Stimulated activated CD4-positive, alpha-beta T cell treated with anti-CD3 and anti-CD28 coated beads, Interleukin-12 subunit alpha, Interleukin-12 subunit beta, amount 100 ng/mL, for 4 hours (primary cell): ENCODE measurements at places on chromosomes 13 and 19.

- no peak for DNase-seq
Observed at GRCh38 chr13:31949486-31949885, 82.1 kb upstream of the FRY start.

DNA sequence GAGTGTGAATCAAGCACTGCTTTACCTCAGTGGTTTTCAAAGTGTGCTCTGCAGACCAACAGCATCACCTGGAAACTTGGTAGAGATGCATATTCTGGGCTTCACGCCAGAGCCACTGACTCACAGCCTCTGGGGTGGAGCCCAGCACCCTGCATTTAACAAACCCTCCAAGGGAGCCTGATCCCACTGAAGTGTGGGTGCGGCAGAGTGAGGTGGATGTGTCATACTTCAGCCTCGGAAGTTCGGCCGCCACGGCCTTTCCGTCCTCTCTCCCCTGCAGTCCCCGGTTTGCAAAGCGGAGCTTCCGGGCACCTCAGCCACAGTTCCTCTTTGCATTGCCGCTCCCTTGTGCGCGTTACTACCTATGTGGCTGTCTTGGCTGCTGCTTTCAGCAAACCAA is 33.3 kb upstream of the MICU2 start:
- no peak for DNase-seq

GRCh38 chr13:99977334-99977911 is 4.2 kb upstream of the ZIC2 start:
- no peak for DNase-seq

- no peak for DNase-seq
Observed at GRCh38 chr13:99883805-99884204, 87.8 kb downstream of the ZIC5 start.

GRCh38 chr13:72342364-72342763 is 385.1 kb downstream of the MZT1 start:
- DNase-seq, result no peak

GRCh38 chr19:41341669-41342490 is 11.8 kb downstream of the TGFB1 start:
- no peak for DNase-seq

DNA sequence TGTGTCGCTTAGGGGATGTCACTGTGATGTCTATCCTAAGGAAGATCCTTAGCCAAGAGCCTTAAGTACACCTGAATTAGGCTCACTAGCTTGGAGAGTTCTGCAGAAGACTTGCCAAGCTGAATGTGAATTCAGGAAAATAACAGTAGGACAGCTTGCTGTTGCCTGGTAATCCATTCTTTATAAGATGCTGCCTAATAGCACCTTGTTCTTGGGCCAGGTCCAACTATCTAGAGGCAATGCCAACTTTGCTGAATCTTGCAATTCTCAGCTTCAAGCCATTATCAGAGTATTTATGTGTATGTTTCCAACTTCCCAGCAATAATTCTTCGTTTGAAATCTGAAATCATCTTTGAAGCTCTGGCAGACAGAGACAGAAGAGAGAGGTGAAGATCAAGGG is 102.8 kb downstream of the PCDH17 start:
- DNase-seq, result no peak

DNA sequence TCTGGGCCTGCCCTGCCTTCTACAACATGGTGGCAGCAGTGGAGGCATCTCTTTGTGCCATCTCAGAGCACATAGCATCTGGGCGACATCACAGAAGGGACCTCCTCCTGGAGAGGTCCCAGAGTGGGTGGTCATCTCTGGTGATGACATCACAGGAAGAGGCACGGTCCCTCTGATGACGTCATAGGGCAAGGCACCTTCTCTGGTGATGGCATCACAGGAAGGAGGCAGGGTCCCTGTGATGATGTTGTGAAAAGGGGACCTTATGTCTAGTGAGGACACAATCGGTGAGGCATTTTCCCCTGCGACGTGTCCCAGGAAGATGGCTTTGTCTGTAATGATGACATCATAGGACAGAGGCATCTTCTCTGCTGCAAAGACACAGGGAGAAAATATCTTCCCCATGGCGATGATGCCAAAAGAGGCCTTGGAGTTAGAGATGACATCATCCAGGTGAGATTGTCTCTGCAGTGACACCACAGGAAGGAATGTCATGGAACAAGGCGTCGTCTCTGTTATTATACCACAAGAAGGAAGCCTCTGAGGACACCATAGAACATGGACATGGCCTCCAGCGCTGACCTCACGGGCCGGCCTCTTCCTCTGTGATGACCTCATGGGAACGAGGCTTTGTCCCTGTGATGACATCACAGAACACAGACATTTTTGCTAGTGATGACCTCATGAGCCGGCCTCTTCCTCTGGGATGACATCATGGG is 10.7 kb downstream of the SHISA7 start:
- no peak for DNase-seq

DNA sequence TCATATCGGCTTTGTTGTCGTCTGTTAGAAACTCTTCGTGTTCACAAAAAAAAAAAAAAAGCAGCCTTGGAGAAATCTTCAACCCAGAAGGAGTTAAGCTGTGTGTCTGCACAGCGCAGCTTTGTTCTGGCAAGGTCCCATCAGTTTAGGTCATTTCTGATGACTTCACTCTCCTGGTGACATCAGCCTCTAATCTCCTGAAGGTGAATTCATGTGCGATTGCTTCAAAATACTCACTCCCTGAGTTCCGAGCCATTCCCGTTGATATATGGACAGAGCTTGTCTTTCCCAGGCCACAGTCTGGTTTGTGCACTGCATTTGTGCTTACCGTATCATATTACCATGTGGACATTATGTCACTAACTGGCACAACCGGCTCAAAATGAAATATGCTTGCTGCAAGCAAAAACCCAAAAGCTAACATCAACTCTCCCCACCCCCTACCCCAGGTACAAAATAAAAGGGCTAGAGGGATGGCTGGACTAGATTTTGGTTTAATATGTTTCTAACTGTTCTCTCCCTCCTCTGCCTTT is 342.4 kb downstream of the KCNRG start:
- no peak for DNase-seq

GRCh38 chr19:42074513-42075363 is 1.2 kb upstream of the ZNF574 start:
- DNase-seq, result no peak

DNA sequence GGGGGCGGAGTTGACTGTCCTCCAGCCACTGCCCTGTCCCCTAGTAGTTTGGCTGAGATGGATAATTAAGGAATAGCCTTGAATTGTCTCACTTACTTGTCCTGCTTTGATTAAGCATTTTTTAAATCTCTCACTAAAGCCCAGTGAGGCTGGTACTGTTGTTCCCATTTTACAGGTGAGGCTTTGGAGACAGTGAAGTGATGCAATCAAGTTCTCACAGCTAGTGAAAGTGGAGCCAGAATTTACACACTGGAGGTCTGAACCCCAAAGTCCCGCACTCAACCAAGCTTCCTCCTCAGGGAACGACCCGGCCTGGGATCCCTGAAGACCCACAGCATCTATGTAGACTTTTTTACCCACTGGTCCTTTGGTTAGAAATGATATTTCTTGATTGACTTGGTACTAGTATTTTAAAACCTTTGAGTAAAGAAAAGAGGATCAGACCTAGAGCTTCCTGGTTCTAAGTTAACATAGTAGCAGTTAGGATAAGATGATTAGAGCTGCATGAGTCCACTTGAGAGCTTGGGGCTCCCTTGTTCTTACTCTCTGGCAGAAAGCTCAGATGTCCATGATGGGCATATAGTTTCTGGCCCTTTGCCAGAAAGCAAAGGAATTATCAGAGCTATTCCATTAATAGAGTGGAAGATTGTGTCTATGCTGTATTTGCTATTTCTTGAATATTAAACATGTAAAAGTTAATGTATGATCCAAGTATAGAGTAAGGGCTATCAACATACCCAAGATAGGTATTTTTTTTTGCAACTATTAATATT is 154.3 kb downstream of the LMO7 start:
- no peak for DNase-seq

GRCh38 chr19:28399187-28399586 is 813.8 kb downstream of the UQCRFS1 start:
- DNase-seq, result no peak

- DNase-seq, result no peak
Observed at GRCh38 chr13:78309497-78310180, 293.7 kb downstream of the POU4F1 start.

DNA sequence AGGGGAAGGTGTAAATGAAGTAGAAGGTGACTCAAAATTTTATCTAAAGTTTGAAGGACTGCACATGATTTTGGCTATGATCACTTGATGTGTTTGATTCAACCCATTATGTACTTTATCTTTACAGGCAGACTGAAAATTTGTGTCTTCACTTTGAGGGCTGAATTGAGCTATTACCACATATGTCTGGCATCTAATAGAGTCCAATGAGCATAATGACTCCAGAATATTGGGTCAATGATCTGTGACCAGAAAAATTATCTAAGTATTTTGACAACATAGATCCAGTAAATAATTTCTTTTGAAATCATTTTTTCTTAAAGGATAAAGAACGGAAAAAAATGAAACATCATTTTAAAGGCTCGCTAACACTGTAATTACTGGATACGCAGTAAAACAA is 2810.0 kb downstream of the PCDH9 start:
- no peak for DNase-seq

DNA sequence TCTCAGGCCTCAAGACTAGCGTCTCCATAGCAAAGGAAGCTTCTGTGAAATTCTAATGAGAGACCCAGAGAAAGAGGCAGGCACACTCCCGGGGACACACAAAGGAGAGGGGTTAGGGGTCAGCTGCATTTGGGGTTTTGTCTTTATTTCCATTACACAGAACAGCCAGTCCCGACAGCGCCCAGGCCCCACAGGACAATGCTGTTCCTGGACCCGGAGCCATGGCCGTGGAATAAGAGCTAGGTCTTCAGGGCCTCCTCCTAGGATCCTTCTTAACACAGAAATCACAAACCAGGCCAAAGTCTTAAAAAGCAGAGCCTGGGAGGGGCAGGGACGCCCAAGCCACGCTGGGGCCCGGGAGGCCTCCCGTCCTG is 22.8 kb downstream of the KCTD15 start:
- DNase-seq, result no peak

DNA sequence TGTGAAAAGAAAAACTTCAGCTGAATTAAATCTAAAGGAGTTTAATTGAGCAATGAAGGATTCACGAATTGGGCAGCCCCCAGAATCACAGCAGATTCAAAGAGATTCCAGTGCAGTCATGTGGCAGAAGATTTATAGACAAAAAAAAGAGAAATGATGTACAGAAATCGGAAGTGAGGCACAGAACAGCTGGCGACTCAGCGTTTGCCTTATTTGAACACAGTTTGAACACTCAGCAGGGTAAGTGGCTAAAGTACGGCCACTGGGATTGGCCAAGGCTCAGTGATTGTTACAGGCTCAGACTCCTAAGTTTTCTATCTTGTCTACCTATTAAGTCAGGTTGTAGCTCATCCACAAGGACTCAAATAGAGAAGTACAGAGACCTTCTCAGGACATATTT is 11.6 kb upstream of the CFAP97D2 start:
- DNase-seq, result no peak

- DNase-seq, result no peak
Observed at GRCh38 chr13:46580362-46580839, 27.4 kb downstream of the LRCH1 start.

GRCh38 chr19:16327911-16328823 is 3.5 kb downstream of the KLF2 start:
- no peak for DNase-seq

DNA sequence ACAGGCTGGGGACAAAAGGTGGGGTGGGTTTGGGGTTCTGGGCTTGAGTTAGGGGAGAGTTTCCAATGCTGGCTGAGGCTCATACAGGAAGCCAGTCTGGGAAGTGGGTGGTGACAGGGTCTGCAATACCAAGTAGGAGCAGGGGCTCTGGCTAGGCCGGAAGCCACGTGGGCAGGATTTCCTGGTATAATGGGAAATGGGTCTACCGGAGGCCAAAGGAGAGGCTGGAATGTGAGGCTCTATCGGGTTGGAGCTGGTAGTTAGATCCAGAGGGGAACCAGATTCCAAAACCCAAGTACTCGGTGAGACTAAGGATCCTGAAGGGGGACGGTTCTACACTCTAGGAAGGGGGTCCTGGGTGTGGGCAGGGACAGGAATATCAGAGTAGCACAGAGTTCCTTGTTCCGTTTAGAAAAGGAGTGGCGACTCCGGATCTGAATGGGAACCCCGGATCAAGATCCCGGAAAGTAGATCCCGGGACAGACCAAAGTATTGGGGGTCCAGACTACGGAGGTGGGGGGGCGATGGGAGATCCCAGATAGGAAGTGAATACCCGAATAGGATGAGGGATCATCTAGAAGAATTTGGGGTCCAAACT is 802 bp downstream of the CDC37 start:
- DNase-seq, result no peak

GRCh38 chr13:94112731-94113130 is 366.8 kb downstream of the DCT start:
- no peak for DNase-seq

DNA sequence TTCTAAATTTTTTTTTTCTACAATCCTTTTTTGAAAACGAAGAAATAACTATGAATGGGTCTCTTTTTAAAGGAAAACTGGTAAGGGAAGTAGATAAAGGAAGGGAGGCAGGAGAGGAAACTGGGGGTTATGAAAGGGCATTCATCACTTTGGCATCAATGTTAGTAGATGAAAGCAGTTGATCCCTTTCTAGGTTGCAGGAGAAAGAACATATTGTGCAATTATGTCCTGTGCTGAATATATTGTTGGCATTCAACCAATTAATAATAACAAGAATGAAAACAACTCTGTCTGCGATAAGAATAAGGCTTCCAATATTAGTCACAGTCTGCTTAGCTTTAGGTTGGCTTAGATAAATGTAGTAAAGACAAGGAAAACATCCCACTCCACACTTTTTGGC is 796.8 kb upstream of the KLHL1 start:
- DNase-seq, result no peak

DNA sequence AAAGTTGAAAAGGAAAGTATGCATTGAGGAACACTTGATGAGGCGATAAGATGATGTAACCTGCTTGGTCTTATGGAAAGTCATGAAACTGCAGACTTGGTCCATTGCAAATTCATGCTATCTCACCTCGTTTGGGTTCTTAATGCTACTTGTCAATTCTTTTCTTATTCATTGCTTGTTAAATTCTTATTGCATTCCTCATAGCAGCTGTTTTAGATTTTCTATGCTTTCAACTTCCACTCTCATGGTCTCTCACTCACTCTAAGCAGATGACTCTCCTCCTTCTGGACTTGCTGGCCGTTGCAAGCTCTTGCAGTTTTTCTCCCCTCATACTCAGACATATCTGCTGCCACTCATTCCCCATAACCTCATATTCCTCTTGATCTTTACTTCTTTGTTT is 67.8 kb upstream of the CSNK1A1L start:
- DNase-seq, result no peak

DNA sequence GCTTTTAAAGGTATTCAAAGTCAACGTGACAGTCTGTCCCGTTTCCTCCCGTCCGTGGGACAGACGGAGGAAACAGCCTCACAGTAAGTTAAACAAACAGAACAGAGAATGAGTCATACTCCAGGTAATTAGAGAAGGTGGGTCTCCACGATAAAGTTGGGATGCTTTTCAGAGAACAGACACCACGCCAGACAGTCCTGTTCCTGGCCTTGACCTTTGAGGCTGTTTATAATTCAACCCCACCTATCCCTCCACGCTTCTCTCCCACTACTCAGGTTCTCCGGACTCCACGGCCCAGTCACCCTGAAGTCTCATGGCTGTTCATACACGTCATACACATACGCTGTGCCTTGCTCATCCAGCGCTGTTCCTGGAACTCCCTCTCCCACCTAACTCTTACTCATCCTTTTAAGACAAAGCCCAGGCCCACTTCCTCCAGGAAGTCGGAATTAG is 42.5 kb downstream of the ARHGEF18 start:
- no peak for DNase-seq
